ENCODE measurements at places on chromosomes 7 and 10.
A peak's percentile ranks its signal among the peaks of the same experiment; 100 is the strongest.

DNA sequence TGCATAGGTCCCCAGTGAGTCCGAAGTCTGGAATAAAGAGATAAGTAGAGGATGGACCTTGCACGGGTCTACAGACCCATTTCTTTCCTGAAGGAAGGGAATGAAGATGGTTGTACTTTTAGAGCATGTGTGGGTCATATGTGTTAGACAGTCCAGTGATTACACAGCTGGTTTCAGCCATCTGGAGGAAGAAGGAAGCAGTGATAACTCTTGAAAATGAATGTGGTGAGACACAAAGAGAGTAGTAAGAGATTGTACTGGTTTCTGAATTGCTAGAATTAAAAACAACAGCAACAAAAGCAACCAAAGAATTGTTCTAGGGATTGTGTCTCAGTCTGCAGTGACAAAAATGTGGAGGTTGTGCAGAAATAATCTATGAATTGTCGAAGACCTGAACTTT, 258.9 kb downstream of the SUGCT start:
- no peak for DNase-seq

DNA sequence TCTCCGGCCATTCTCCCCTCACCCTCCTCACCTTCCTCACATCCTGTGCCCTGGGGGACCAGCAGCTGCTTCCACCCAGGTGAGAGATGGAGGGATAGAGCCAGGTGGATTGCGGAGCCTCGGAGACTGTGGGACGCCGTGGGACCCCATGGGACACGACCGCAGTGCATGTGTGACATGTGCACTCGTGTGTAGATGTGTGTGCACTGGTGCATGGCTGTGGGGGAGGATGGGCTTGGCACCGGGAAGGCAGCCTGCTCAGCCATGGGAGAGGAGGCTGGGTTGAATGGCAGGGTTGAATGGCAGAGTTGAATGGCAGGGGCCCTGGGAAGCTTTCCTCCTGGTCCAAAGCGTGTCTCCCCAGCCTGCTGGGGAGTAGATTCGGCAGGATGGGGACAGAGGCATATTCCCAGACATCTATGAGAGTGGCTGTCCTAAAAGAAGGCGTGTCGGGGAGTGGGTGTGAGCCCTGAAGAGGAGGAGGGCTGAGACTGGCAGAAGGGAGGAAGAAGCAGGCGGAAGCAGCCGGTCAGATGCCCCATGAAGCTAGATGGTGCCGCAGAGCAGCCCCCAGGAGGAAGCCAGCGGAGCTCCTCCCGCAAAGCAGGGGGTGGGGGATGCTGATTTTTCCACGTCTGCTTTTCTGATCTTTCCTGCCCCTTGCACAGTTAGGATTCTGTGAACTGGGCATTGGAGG, 815 bp downstream of the GIMAP8 start:
- DNase-seq, result no peak

- DNase-seq, result no peak
Measured at GRCh38 chr10:60130130-60130579, 223.8 kb upstream of the CCDC6 start.

DNA sequence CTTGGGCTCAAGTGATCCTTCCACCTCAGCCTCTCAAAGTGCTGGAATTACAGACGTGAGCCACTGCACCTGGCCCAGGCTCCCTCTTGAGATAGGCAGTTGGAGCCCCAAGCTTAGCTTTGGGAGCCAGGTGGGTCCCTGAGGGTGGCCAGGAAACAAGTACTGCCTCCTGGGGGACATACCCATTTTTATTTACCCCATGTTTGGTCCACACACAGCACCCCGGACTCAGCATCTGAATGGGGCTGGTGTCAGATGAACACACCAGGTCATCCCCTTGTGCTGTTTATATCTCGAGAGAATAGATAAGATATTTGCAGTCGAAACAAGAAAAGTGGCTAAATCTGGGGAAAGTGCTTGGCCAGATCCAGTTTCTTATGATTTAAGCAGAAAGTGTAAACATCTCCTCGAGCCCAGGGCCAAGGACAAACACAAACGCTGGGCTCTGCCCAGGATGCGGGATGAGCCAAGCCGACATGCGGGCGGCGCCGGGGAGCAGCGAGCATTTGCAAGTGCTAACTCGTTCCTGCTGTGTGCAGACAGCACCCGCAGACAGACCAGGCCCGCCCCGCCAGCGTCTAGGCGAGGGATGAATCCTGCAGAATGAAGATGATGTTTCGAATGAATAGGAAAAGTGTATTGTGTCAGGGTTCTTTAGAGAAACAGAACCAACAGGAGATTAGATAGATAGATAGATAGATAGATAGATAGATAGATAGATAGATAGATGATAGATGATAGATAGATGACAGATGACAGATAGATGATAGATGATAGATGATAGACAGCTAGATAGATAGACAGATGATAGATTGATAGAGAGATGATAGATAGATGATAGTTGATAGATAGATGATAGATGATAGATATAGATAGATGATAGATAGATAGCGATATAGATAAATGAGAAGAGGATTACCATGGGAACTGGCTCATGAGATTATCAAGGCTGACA, 44.4 kb upstream of the OCM2 start:
- no peak for DNase-seq

- DNase-seq, result no peak
Measured at GRCh38 chr7:128124786-128125185, 93.5 kb upstream of the LRRC4 start.

GRCh38 chr7:70791341-70791740, 340.6 kb upstream of the GALNT17 start:
- DNase-seq, result no peak

- no peak for DNase-seq
Measured at GRCh38 chr7:158394936-158395335, 192.7 kb downstream of the PTPRN2 start.

GRCh38 chr7:78412216-78412858, 613.8 kb downstream of the PHTF2 start:
- no peak for DNase-seq

- DNase-seq, result no peak
Measured at GRCh38 chr7:102214477-102215072, 72.1 kb upstream of the SH2B2 start.

- no peak for DNase-seq
Measured at GRCh38 chr10:131260031-131260430, 51.5 kb downstream of the TCERG1L start.

- no peak for DNase-seq
Measured at GRCh38 chr7:15279640-15280039, 282.2 kb downstream of the AGMO start.

DNA sequence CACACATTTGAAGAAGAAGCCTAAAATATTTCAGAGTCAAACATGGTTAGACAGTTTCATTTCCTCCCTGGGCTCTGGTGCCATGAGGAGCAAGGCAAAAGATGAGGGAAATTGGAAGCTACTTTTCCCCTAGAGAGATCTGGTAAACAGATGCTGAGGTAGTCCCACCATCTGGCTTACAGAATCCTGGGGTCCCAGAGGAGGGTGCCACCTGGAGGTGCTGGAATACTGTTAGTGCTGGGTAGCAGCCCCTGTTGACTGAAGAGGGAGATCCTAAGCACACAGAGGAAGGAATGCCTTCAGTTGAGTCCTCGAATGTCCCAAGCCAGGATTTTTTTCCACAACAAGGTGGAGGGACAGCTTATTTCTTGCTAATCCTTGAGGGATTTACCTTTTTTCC, 160.1 kb downstream of the FZD1 start:
- DNase-seq, result no peak

GRCh38 chr7:30859940-30860496, 51.6 kb upstream of the AQP1 start:
- no peak for DNase-seq

DNA sequence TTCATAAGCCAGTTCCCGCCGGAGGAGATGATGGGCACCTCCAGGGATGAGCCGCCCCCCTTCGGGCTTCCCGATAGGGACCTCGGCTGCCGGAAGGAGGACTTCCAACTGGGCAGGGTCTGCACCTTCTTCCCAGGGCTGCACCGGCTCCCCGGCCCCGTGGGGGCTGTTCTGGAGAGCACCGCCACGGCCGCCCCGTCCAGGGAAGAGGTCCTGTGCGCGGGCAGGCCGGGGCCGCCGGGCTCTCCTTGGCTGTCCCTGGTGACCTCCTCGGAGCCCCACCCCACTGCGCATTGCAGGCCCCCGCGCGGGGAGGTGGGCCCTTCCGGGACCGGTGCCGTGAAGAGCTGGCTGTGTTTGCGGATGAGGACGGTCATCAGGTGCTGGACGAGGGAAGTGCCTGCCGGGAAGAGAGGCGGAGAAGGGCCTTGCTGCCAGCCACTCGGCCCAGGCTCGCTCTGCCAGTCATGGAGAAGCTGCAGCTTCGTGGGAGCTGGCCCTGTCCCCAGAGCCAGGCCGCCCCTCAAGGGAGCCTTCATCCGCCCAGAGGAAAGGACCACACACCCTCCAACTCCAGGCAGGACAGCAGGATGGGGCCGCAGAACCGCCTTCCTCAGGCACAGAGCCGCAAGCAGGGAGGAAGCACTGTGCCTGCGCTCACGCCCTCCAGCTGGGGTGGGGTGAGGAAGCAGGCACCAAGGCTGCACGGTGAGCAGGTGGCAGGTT, 144.4 kb downstream of the MAPK8 start:
- no peak for DNase-seq

DNA sequence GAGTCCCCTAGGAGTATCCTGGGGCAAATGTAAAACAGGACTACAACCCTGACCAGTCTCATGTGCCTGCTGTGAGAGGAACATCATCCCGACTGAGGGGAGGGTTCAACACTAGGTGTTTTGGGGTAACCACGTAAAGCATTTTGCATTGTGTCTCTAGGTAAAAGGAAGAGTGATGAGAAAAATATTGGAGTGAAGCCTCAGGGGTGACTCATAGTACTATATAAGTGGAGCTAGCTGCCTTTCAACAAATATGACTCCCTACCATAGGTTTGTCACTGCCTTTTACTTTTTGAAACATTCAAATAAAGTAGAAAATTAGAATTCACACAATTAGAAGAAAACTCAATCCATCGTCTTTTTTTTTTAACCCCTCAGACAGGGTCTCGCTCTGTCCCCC, 2.6 kb upstream of the CAMK2G start:
- peak; percentile 52 for DNase-seq

- no peak for DNase-seq
Measured at GRCh38 chr10:38143587-38143986, 49.5 kb downstream of the ZNF37A start.

GRCh38 chr10:106935978-106936451, 228.5 kb downstream of the SORCS1 start:
- DNase-seq, result no peak

- DNase-seq, result no peak
Measured at GRCh38 chr10:32159264-32159663, 103.0 kb upstream of the KIF5B start.

- DNase-seq, result peak; percentile 58
Measured at GRCh38 chr7:70392256-70392876, 739.6 kb upstream of the GALNT17 start.

Data from fibroblast of upper back skin (primary cell).